T-helper 1 cell (primary cell): ENCODE measurements at places on chromosomes 12 and 14.

DNA sequence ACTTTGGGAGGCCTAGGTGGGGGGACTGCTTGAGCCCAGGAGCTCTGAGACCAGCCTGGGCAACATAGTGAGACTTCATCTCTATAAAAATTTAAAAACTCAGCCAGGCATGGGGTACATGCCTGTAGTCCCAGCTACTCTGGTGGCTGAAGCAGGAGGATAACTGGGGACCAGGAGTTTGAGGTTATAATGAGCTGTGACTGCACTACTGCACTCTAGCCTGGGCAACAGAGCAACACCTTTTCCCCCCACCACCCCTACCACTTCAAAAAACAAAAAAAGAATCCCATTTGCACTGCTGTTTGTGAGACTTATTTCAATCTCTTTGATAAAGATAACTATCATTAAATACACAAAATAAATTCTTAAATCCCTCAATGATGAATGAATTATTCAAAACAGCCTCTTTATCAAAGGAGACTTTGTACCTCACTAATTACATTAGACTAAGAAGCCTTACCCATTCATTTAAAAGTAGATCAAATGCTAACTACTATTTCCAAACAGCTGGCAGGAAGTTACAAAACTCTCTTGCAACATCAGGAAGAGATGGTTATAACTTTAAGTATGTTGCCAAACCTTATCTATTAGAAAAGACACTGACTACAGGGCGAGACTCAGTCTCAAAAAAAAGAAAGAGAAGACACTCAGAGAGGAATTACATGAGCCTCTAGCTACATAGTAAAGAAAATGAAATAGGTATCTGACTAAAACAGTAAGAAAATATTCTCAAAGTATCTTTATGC lies 14.7 kb downstream of the BLTP3B start:
- no peak for DNase-seq

- DNase-seq = no peak
Measured at GRCh38 chr12:66960704-66961690, 282.1 kb upstream of the GRIP1 start.

GRCh38 chr12:108190529-108190928 lies 61.4 kb downstream of the WSCD2 start:
- no peak for DNase-seq

DNA sequence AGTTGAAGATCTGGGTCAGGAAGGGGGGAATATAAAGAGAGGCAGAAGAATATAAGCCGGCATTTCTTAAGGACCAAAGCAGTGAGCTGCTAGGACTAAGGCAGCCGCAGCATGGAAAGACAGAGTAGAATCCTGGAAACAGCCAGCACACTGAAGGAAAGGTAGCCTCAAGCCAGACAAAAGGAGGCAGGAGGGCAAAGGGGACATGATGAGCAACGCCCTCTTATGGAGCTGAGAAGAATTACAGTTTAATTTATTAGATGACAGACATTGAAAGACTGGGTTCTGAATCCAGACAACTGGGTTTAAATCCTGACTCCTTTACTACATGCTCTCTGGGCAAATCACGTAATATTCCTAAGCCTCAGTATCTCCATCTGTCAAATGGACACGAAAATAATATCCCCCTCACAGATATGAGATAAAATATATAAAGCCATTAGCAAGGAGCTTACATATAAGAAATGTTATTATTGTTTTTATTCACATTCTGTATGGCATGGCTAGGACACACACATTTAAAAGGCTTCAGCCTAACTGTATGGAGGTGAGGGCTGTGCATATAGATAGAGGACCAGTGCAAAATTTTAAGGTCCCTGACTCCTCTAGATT lies 8.1 kb upstream of the PCED1B start:
- DNase-seq = no peak

DNA sequence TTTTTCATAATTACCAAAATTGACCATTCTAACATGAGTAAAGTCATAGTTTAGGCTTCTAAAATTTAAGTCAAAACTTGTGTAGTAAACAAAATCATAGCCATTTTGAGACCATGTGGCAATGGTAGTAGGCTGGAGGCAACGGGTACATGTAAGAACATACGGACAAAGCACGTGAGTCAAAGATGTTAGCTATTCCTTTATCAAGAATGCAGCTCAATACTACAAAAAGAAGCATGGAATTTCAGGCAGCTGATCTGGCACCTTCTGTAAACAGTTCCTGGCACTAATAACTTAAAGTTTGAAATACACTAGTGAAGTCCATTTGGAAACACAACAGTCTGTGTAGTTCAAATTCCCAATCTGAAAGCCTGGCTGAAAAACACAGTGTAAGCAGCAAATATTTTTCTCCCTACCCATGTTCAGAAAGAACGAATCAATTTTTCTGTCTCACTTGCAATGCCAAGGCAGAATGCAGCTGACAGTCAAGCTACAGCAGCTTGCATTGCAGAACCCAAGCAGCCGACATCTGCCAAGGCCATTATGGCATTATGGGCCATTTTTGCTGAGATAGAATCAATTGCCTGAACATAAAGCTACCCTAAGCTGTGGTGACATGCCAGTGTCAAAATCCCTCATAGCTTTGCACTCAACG lies 29.3 kb downstream of the MYF5 start:
- DNase-seq = no peak

- no peak for DNase-seq
Measured at GRCh38 chr12:17335487-17335886, 729.5 kb upstream of the LMO3 start.

DNA sequence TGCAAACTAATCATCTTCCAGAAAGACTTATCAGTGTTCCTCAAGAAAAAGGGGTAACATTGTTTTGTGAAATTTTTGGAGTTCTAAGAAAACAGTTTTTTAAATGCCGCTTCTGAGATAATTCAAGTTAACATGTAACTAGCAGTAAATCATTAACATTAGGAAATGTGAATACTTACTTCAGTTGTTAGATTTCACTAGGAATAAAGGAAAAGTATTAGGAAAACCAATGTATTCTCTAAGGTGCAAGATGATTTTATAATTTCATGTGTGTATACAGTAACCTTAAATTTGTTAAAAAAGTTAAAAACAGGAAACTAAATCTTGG lies 36.8 kb downstream of the PAPOLA start:
- no peak for DNase-seq

- DNase-seq = no peak
Measured at GRCh38 chr14:34060651-34060999, 109.8 kb upstream of the EGLN3 start.

GRCh38 chr14:30191639-30192279 lies 264.1 kb upstream of the PRKD1 start:
- no peak for DNase-seq

GRCh38 chr14:23024612-23025075 lies 10.1 kb downstream of the PSMB5 start:
- DNase-seq = no peak

DNA sequence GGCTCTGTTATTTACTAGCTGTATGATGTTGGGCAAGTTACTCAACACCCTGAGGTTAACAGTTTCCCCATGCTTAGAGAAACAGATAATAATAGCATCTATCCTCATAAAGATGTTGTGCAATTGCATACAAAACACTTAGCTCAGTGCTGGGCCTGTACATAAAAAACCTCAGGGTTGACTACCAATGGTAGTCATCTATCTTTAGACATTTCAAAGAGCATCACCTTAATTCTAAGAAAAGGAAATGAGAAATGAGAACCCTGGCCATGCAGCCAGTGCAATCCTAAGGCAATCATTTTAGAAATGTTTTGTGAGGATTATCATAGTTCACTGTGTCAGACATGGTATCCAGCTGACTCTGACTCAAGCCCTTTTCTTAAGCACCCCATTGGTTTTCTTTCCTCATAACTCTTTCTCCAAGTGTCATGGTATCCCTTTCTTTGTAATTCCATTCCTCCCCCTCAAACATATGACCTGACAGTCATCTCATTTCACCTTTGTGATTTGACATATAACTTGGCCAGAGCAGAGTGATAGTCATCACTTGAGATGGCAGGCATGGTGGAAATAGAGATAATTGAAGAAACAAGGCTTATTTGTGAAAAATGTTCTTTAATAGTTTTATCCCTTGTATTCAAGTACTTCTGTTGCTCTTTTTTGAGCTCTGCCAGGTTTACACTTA lies 29.5 kb upstream of the OSBPL8 start:
- DNase-seq = no peak

DNA sequence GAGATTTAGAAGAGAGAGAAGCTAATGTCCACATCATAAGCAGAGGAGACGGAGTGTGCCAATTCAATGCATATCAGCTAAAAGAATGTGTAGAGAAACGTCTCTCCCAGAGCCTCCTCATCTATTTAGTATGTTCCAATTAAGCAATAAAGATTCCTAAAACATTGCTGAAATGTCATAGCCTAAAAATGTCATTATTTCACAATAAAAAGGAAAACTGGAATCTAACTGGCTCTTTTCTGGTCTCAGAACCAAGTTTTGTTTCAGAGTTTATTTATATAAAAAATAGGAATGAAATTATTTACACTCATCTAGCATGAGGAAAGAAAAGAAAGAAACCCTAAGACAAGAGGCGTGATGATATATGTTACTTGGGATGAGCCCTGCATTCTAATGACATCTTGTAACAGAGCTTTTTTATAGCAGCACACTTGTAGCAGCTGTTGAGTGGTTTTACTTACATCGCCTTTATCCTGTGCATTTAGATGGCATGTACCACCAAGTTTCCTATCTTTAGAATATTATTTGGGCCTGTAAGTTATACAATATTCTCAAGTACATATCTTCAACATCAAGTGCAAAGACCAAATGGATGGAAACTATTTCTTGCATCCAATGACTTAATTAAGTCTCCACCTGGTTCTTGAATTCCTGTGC lies 266.3 kb upstream of the PRKD1 start:
- DNase-seq = no peak

GRCh38 chr12:65952737-65953209 lies 128.5 kb downstream of the HMGA2 start:
- no peak for DNase-seq

- no peak for DNase-seq
Measured at GRCh38 chr12:112103758-112104503, 4.7 kb downstream of the NAA25 start.

DNA sequence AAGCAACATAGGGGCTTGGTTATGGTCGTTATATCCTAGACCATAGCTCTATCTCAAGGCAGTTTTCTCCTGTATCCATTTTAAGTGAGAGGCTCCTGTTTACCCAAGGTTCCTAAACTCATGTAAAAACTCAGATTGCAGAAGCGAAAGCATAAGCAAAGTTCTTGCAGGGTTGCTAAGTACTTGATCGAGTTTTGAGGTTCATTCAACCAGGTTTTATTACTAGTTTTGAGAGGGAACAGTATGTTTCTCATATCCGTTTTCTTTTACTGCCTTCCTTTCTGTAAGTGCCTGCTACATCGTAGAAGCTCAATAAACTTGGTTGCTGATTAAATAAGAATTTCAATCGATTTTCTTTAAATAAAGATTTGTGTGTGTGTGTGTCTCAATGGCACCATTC lies 5.1 kb downstream of the AKAP3 start:
- no peak for DNase-seq

DNA sequence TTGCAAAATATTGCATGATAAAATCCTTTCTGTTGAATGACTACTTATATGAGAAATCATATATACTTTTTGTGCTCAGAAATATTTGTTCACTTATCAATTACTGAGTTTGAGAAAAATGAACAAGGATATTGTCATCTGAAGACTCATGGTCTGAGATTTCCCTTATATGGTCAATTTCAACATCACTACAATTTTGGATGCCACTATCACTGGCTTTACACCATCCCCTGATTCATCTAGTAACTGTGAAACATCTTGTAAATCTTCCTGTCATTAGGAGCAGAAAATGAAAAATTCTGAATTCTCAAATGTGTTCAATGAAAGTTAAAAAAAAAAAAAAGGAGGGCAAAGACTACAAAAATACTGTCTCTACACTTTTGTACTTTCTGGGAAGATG lies 21.8 kb upstream of the GXYLT1 start:
- no peak for DNase-seq

GRCh38 chr12:101954113-101954512 lies 76.7 kb downstream of the DRAM1 start:
- no peak for DNase-seq

GRCh38 chr12:131041968-131042833 lies 88.5 kb downstream of the ADGRD1 start:
- DNase-seq = no peak

DNA sequence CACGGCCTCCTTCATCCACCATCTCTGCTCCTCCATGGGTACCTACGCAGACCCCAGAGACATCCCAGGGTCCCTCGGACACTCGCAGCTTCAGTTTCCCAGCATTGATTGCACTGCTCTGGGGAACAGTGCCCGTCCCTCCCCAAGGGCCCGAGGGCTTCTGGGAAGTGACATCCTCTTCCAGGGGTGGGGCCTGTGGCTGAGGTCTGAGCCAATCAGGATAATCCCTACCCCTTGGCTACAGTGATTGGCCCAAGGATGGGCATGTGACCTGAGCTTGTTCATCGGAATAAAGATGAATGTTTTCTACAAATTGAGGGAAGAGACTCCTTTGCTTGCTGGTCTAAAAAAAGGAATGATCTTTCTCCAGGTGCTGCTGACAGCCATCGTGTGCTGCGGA lies 37.3 kb upstream of the MYL2 start:
- DNase-seq = no peak

GRCh38 chr14:73502017-73502619 lies 11.4 kb downstream of the RIOX1 start:
- no peak for DNase-seq

DNA sequence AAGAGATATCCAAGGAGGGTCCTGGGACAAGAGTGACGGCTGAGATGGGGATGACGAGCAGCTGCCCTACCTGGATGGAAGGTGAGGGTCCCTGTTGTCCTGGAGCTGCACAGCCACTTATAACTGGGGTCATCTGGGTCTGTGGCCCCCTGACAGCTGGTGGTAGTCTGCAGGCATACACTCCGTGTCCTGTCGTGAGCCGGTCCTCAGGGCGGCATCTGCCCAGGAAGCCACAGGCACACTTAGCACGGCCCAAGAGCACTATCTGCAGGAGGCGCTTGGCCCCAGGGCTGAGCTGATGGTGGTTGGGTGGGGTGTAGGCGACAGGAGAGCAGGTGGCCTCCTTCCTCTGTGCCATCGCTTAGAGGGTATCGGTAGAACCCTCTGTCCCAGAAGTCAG lies 248.1 kb downstream of the CACNA1C start:
- DNase-seq = no peak

- no peak for DNase-seq
Measured at GRCh38 chr12:53333845-53334244, 2.3 kb downstream of the SP7 start.

DNA sequence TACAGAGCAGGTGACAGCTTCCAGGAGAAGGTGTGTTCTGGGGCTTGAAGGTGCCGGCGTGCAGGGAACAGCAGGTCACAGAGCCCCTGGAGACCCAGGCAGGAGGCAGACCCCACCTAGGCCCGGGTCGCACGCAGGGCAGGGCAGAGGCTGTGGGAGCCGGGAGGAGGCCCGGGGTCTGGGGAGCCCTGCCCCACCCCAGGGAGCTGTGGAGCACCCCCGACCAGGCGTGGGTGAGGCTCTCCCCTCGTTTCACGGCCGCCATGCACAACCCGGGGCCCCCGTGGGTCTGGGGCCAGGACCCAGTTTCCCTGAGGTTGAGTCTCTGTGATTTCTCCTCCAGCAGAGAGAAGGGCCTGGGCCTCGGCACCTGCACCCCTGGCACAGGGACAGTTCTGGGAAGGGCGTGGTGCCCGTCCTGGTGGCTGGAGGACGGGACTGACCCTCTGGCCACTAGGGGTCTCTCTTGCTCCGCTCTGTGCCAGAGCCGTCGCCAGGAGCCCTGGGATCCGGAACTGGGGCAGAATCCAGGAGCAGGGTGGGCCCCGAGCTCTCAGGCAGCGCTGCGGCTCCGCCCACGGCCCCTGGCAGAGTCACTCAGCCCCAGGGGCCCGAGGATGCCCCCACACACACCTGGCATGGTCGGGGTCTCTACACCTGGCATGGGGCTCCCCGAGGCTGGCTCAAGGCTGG lies 75.2 kb upstream of the FBRSL1 start:
- peak; percentile 70 for DNase-seq
